Activated naive CD8-positive, alpha-beta T cell treated with anti-CD3 and anti-CD28 coated beads for 36 hours (primary cell): ENCODE measurements at places on chromosomes 16 and 17. TPM values are rescaled to one million over a fixed set of nuclear protein-coding genes. Genes with fewer than 3 reads are reported as not detected.

DNA sequence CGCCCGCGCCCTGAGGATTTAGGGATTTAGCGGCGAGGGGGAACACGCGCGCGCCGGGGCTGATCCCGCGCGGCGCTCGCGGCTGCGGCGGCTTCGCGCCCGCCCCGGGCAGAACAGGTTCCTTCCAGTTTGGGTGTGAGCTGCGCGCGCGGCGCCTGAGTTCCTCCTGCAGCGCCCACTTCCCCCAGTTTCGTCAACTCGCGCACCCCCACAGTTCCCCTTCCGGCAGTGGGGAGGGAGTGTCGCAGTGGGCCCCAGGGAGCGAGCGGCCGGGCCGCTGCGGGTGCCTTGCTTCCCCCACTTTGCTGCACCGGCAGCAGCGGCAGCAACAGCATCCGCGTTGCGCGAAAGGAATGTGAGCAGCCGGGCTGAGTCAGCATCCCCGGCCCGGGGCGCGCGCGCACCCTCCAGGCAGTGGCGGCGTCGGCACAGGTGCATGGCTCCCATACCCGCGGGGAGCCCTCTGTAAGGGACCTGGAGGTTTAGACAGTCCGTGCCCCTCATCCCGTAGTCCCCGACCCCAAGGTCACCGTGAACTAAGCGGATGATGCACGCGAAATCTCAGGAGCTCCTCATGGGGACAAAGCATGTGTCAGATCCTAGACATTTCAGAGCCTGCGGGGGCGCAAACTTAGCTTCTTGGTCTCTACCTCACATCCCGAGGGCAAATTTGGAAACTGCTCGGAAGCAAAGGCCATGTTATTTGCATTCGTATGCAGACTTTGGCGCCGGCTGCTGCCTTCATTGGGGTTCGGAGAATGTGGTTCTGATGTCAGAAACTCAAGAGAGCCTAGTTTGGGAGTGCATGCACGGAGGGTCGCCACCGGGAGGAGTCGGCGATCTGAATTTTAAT lies 767 bp downstream of the ARSG start:
- H3K4me3 ChIP-seq, result peak overlapping the region; percentile 84
- no peaks in the 10 kb centered on the region for H3K27me3 ChIP-seq
- DNase-seq, result peak; percentile 91
- peaks cover 19% of the 10 kb centered on the region for H3K36me3 ChIP-seq

DNA sequence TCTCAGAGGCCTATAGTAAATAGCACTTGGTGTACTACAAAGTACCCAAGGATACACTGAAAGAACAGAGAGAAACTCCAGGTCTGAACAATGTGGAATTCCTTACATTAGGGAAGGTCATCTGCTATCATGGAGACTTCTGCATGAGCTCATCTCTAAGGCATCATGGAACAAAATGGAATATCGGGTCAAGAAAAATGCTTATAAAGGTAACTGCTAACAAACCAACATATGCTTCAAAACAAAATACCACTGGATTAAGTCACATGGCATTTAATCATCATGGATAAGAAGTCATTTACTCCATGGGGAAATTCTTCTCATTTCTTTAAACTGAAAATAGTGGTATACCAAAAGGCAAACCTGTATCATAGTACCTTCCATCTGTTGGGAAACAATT lies 34.2 kb downstream of the TXNDC11 start:
- no peak for DNase-seq
- H3K4me3 ChIP-seq, result no peak overlapping the region
- no peaks in the 10 kb centered on the region for H3K27me3 ChIP-seq
- H3K4me1 ChIP-seq, result peaks cover 7% of the 10 kb centered on the region
- H3K36me3 ChIP-seq, result peaks cover 2% of the 10 kb centered on the region

PPY gene
- total RNA-seq, result not detected

RAPGEFL1 gene
- total RNA-seq, result 4.3 TPM

PGP gene
- 24.2 TPM for total RNA-seq

DNA sequence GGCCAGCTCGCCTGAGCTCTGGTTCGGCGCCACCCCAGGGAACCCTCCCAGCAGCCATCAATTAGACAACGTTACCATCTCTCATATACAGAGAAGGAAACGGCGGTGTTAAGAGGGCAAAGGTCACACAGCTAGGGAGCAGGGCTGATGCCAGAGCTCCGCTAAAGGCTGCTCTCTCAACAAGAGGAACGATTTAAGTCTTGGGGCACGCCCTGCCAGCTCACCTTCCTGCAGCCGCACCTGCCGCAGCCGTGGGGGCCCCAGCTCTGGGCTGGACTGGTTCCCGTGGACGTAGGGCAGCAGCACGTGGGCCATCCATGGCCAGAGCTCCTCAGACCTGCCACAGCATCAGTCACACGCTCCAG lies 43.5 kb downstream of the PKD1 start:
- no peak for DNase-seq
- H3K27me3 ChIP-seq, result no peaks in the 10 kb centered on the region
- no peak overlapping the region for H3K27ac ChIP-seq
- peaks cover 6% of the 10 kb centered on the region for H3K36me3 ChIP-seq

- no peaks in the 10 kb centered on the region for H3K27me3 ChIP-seq
- DNase-seq, result no peak
- H3K27ac ChIP-seq, result no peak overlapping the region
- H3K36me3 ChIP-seq, result peaks cover 2% of the 10 kb centered on the region
Measured at GRCh38 chr17:78351449-78352006, 8.3 kb downstream of the SOCS3 start.

NXN gene
- 0.48 TPM for total RNA-seq

UNK gene
- total RNA-seq, result 27.4 TPM

LRRC45 gene
- total RNA-seq, result 17.3 TPM

- H3K4me3 ChIP-seq, result peak overlapping the region; percentile 97
- H3K27ac ChIP-seq, result peak overlapping the region; percentile 98
- peaks cover 27% of the 10 kb centered on the region for H3K4me1 ChIP-seq
- peaks cover 16% of the 10 kb centered on the region for H3K36me3 ChIP-seq
- peak; percentile 98 for DNase-seq
- H3K27me3 ChIP-seq, result no peaks in the 10 kb centered on the region
Measured at GRCh38 chr17:62065611-62066468, 762 bp upstream of the MED13 start.
